ENCODE measurements at places on chromosomes 2 and 18. TPM values are rescaled to one million over a fixed set of nuclear protein-coding genes. Genes with fewer than 3 reads are reported as not detected.

Gene STPG4
- total RNA-seq: not detected

Gene TXNDC9
- total RNA-seq: 41.3 TPM

Gene MC5R
- total RNA-seq: 0.56 TPM

Gene VWC2L
- not detected for total RNA-seq

Gene TUBA4B
- total RNA-seq: not detected

Gene IL1R2
- total RNA-seq: not detected

Gene IKZF2
- total RNA-seq: 4.0 TPM

Gene OR6B2
- 0.23 TPM for total RNA-seq

Gene MAP3K19
- total RNA-seq: not detected

Gene NT5C1B
- not detected for total RNA-seq

Gene RAMP1
- total RNA-seq: 2.2 TPM

Gene MYO5B
- total RNA-seq: 1.5 TPM

Gene FAM237A
- total RNA-seq: not detected

Gene THUMPD2
- 5.0 TPM for total RNA-seq

Gene NT5DC4
- not detected for total RNA-seq

Gene INPP1
- 11.7 TPM for total RNA-seq

Gene SIX2
- total RNA-seq: 2.0 TPM

Gene PJVK
- total RNA-seq: 3.7 TPM

Gene HS1BP3
- total RNA-seq: 33.6 TPM

Gene RAPGEF4
- 7.5 TPM for total RNA-seq

Gene ABCB11
- 1.9 TPM for total RNA-seq

Gene MLPH
- 0.36 TPM for total RNA-seq

Gene FZD7
- total RNA-seq: 42.2 TPM

Gene ANKRD30B
- total RNA-seq: not detected

Gene DOK6
- total RNA-seq: 2.2 TPM

Gene BCL2
- total RNA-seq: 9.2 TPM

Gene REG1B
- total RNA-seq: not detected

Gene TUBA3D
- total RNA-seq: not detected

Gene DSG1
- total RNA-seq: not detected

Gene DNAH6
- total RNA-seq: 7.8 TPM
